ENCODE measurements at places on chromosomes 1 and 21.

- DNase-seq: no peak
Measured at GRCh38 chr1:218642033-218642948, 297.2 kb downstream of the TGFB2 start.

DNA sequence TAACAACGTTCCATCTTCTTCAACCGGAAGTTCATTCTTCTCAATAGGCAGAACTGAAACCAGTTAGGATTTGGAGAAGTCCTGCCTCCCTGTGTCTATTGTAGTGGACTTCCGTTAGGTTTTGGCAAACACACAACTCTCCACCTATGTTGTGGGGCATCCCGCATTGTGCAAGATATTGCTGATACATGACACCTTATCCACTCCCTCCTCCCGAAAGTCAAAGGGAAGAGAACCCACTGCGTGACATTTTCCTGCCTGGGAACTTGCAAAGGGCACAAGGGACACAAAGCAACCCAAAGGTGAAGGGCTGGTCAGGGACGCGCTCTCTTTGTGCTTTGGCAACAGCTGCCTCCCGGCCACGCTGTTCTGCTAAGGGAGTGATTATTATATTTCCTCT, 164.8 kb downstream of the TPR start:
- DNase-seq: no peak

DNA sequence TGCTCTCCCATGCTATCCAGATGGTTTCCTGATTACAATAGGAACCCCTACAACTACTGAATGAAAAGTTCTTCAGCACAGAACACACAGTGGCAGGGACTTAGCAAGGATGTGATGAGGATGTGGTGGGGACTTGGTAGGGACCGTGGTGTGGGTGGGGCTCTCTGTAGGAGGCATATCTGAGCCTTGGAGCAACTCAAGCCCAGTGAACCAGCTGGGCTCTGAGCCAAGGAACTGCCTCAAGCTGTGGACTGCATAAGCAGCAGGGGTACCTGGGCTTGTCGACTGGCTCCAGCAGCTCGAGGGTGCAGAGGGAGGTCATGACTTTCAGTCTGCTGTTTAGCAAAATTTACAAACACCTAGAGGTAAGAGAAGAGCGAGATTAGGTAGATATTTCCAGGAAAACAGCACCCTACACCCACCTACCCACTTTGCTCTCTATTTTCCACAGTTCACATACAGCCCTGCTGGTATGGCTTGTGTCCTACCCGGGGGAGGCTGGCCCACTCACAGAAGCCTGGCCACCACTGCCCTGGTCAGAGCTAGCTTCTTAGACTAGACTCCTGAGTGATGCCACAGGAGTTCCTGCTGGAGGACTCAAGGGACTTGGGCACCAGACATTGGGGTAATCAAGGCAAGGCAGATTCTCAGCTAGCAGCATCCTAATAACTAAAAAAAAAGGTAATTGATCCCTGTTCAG, 86.8 kb upstream of the GCLM start:
- DNase-seq: no peak

- DNase-seq: no peak
Measured at GRCh38 chr1:171403393-171403792, 81.9 kb upstream of the PRRC2C start.

GRCh38 chr1:172219966-172220365, 200.5 kb upstream of the C1orf105 start:
- no peak for DNase-seq

GRCh38 chr1:91803847-91804545, 82.0 kb downstream of the TGFBR3 start:
- DNase-seq: peak; percentile 52

- no peak for DNase-seq
Measured at GRCh38 chr1:197173571-197174507, 27.4 kb upstream of the ASPM start.

DNA sequence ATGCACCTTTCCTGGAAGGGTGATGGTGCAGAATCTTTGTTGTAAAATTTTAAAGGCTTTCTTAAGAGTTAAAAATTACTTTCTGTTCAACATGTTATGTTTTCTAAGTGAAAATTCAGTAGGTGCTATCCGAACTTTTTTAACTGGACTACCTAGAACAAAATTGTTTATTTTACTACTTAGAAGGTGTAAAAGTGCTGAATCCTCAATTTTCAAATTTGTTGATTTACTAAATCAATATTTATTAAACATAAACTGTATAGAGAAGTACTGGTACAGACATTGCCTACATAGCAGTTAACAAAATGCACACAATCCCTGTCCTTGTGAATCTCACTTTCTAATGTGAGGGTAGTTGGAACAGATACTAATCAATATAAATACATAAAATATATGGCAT, 277.5 kb downstream of the CTH start:
- no peak for DNase-seq

- no peak for DNase-seq
Measured at GRCh38 chr1:55194851-55195250, 20.3 kb downstream of the USP24 start.

GRCh38 chr1:246110343-246111219, 396.5 kb downstream of the SMYD3 start:
- no peak for DNase-seq

DNA sequence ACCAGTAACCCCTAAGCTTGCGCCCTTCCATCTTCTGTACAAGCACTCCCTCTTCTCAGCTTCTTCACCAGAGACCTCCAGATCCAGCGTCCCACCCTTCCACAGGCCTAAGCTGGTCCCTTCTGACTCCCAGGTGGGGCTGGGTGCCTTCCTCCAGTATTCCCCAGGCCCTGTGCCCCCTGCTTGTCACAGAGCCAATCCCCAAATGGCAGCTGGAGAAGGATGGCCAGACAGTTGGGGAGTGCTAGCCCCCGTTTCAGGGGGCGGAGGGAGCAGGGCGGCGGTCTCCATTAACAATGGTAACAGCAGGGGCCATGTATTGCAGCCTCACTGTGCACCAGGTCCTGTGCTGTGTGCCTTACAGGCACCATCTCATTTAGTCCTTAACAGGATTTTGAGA, 85.7 kb downstream of the KCNN3 start:
- DNase-seq: no peak

- no peak for DNase-seq
Measured at GRCh38 chr1:218878369-218878768, 295.3 kb upstream of the LYPLAL1 start.

- DNase-seq: peak; percentile 63
Measured at GRCh38 chr1:161185282-161185682, 8.0 kb upstream of the B4GALT3 start.

- no peak for DNase-seq
Measured at GRCh38 chr1:217134857-217135568, 411.8 kb upstream of the ESRRG start.

- no peak for DNase-seq
Measured at GRCh38 chr1:211932231-211932932, 101.8 kb upstream of the LPGAT1 start.

GRCh38 chr1:223803211-223803610, 42.5 kb downstream of the TP53BP2 start:
- no peak for DNase-seq

- no peak for DNase-seq
Measured at GRCh38 chr1:56336982-56337381, 242.4 kb downstream of the PLPP3 start.

- DNase-seq: no peak
Measured at GRCh38 chr1:108845446-108845845, 11.4 kb downstream of the AKNAD1 start.

DNA sequence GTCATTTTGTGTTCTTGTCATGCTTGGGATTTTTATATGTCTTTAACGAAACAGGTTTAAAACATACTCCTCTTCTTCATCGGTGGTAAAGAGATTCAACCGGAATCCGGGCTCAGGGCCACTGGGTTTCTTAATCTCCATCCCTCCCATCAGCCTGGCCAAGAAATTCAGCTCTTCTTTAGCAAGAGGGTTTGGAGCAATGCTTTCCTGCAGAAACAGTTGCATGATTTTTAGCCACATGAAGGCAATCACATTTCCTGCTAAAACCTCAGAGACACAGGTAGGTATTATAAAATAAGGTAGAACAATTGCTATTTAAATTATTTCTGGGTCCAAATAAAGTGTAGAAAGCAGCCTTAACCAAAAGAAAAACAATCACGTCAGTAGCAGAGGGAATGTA, 22.7 kb upstream of the LSM10 start:
- no peak for DNase-seq

- no peak for DNase-seq
Measured at GRCh38 chr1:28416509-28417194, 47.1 kb downstream of the PHACTR4 start.

GRCh38 chr1:12130466-12131130, 36.2 kb upstream of the TNFRSF1B start:
- DNase-seq: no peak

DNA sequence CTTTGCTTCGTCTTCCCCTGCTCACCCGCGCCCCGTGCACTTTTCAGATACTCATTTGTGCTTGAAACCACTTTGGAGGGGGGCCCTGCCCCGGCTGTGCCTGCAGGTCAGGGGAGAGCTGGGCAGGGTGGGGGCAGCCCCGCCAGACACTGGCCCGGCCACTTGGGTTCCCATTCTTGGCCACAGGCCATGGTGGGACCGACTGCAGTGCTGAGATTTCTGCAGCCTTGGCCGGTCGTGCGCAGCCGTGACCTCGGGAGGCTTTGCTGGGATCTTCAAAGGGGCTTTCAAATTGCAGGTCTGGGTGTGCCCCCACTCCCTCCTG, 54.5 kb upstream of the TTC34 start:
- DNase-seq: no peak

- no peak for DNase-seq
Measured at GRCh38 chr1:66330722-66331141, 203.2 kb upstream of the SGIP1 start.

DNA sequence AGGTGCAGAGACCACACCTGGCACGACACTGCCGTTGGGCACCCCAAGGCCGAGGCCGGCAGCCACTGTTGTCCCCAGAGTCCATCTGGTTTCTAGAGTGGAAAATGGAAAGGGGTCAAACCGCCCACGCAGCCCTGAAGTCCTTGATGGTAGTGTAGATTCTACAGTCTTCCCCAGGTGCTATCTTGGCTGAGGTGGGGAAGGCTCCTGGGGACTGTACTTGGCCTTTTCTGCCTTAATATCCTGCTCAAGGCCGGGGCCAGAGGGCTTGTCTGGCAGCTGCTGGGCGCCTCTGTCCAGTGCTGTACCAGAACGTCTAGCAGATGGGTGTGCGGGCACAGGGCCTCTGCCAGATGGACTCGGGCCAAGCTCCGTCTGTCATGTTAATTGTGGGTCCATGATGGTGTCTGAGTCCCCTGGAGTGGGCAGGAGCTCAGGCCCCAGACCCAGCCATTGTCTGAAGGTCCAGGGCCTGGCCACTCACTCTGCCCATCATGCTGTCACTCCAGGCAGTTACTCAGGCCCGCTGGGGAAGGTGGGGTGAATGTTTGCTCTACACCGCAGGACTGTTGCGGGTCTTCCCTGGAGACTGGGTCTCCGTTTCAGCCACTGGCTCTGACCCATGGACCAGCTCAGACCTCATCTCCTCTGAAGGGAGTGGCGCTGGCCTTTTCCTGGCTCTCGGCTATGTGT, 161.9 kb upstream of the COL6A1 start:
- no peak for DNase-seq

- no peak for DNase-seq
Measured at GRCh38 chr1:236175642-236176336, 33.5 kb downstream of the GPR137B start.

- DNase-seq: no peak
Measured at GRCh38 chr21:42417533-42417932, 13.8 kb downstream of the UBASH3A start.

- DNase-seq: no peak
Measured at GRCh38 chr1:228860911-228861831, 125.9 kb downstream of the RHOU start.
